ENCODE measurements at places on chromosomes 11 and 22.

GRCh38 chr11:75561426-75562047 lies 516 bp upstream of the SERPINH1 start:
- DNase-seq = no peak

- DNase-seq = peak; percentile 69
These were observed 678 bp upstream of the RANGAP1 start for GRCh38 chr22:41286639-41287091.

- no peak for DNase-seq
These were observed 30.5 kb upstream of the TTC28 start for GRCh38 chr22:28710107-28710506.

GRCh38 chr22:32855045-32855756 lies 53.7 kb downstream of the TIMP3 start:
- DNase-seq = no peak

DNA sequence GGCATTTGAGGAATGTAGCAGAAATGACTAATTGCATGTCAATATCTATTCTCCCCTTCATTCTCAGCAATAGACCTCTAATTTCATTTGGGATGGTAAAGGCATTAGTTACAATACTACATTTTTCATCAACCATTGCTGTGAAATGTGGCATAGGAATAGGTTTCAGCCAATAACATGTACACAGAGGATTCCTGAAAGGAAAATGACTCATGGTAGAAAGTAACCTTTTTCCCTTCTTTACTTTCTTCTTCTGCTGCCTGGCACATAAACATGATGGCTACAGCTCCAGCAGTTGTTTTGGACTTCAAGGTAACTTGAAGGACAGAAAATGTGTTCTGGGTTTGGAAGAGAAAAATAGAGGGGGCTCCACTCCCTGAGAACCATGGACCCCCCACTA lies 231.8 kb upstream of the CTSC start:
- no peak for DNase-seq

DNA sequence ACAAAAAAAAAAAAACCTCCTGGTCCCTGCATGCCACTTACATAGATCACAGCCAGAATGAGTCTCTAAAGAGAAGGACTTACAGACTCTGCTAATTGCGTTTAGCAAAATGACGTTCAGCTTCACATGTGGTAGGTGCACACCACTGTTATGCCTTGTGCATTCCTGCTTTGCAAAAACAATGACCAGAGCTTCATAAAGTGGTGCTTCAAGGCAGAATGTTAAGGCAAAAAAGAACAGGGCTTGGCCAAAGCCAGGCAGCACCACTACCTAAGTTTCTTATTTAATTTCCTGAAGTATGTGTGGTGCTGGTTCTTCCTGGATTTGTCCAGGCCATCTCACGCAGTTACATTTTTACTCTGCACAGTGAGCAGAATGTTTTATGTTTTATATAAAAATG lies 85.2 kb downstream of the GALNT18 start:
- DNase-seq = no peak

- no peak for DNase-seq
These were observed 119.2 kb downstream of the RASSF10 start for GRCh38 chr11:13128354-13128753.

GRCh38 chr11:12845739-12846358 lies 163.3 kb upstream of the RASSF10 start:
- no peak for DNase-seq

DNA sequence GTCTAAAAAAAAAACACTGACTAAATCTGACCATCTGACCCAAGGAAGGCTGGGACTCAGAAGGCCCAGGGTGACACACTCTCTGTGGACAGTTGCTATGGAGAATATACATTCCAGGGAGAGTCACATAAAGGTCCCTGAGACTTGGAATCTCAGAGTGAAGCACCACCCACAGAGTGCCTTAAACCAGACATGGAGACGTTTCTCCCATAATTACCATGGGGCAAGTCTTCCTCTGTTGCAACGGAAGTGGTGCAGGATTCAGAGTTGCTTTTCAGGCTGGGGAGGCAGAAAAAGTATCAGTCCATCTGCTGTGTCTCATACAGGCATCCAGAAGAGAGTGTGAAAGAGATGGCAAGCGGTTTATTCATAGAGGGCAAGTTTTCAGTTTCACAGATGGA lies 58.7 kb upstream of the SLN start:
- no peak for DNase-seq

DNA sequence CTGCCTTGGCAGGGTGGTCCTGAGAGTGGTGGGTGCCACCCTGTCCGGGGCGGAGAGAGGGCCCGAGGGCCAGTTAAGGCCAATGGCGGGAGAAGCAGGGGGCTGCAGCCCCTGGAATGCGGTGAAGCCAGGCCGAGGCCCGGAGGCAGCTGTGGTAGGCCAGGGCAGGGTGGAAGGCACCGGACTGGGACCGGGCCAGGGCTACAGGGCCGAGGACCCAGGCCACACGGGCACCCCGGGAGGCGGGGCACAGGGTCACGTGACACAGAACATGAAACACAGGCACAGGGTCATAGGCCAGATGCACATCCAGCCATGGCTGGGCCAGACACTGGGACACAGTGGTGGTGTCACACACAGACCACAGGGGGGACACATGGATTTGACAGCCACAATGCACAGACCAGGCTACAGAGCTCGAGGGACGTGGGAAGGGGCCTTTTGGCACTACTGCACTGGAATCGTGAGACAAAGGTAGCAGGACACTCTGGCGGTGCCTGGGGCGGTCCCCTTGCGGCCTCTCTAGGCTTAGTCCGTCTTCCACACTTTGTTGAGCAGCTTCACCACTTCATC lies 2.8 kb downstream of the SLC25A1 start:
- no peak for DNase-seq

- no peak for DNase-seq
These were observed 1088.2 kb downstream of the TBC1D22A start for GRCh38 chr22:47850644-47851151.
